Nephron progenitor cell (in vitro differentiated cells): ENCODE measurements at places on chromosomes 5 and 9.

DNA sequence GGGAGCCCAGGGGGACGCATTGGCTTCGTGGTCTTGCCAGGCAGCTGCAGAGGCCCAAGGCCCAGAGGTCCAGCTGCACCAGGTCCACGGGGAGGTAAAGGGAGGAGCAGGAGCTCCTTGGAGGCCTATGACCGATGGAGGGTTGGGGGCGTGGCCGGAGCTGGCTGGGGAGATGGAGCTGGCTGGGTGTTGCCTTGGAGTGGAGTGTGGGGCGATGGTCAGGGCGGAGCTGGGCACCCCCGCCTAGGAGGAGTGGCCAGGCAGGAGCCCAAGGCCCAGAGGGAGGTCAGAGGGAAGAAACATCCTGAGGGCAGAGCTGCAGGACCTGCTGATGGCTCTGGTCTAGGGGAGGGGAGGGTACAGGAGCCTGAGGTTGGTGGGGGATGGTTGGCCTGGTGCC, 44.6 kb downstream of the KCNT1 start:
- no peak for DNase-seq

DNA sequence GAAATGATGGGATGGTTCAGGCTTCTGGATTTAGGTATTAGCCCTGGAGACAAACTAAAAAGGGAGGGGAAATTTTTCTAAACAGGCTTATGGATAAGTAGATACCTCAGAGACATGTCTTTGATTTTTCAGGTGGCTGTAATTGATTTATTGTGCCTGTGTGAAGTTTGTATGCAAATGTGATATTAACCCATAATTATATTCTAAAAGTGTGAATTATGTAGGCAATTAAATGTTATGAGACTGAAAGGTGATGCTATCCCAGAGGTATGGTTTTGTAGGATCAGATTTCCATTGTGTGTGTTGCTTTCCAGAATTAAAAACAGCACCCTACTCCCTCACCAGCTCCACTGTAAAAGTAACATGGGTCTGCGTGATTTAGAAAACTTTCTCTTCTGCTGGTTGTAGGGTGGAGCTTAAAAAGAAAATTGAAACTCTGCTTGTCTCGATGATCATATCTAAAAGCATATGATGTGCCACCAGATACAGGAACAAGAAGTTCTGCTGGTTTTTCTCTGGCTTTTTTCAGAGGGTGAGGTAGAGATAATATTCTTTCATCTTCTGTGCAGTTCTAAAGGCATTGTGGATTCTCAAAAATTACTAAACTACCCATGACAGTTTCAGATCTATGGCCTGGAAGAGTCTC, 71.8 kb upstream of the TAF11L2 start:
- DNase-seq = no peak

DNA sequence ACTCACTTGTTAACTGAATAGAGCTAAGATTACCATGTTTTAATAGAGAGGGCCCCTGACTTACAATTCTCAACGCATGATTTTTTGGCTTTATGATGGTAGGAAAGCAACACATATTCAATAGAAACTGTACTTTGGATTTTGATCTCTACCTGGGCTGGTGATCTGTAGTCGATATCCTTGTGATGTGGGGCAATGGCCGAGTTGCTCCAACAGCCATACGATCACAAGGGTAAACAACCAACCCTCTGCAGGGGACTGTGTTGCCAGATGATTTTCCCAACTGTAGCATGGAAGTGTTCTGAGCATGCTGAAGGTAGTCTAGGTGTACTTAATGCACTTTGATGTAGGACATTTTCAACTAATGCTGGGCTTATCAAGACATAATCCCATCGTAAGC, 36.5 kb downstream of the NSUN2 start:
- no peak for DNase-seq

DNA sequence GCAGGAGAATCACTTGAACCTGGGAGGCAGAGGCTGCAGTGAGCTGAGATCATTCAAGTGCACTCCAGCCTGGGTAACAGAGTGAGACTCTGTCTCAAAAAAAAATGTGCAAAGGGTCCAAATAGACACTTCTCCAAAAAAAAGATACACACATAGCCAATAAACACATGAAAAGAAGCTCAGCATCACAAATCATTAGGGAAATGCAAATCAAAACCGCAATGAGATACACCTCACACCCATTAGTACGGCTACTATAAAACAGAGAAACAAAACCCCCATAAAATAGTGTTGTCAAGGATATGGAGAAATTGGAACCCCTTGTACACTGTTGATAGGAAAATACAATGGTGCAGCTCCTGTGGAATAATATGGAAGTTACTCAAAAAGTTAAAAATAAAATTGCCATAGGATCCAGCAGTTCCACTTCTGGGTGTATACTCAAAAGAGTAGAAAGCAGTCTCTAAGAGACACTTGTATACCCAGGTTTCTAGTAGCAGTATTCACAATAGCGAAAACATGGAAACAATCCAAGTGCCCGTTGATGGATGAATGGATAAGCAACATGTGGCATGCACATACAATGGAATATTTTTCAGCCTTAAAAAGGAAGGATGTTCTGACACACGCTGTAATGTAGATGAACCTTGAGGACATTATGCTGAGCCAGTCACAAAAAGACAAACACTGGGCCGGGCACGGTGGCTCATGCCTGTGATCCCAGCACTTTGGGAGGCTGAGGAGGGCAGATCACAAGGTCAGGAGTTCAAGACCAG, 57.2 kb upstream of the PPARGC1B start:
- DNase-seq = no peak

DNA sequence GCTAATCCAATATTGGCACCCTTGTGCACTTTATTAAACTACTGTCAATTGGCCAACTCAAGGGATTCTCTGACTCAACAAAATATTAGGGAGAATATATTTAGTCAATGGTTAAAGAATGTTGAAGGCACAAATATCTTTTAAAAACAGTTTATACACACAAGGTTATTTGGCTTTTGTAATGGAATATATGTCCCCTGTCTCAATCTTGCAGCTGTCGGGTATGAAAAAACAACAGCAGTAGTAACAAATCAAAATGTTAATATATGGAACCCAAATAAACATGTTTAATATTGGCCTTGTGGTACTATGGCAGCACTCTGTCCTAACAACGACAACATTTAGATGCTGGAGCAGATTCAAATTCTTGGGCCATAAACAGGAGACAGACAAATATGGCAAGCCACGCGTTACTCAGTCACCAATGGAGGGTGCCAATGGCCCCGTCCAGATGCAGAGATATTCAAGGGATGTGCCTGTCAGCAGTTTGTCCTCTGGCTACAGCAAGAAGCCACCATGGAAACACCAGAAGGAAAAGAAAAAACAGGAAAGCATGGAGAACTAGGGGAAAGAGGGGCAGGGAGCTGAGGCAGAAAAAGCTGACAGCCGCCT, 342.0 kb downstream of the NDUFS4 start:
- no peak for DNase-seq

GRCh38 chr5:177595026-177595585, 3.1 kb downstream of the TMED9 start:
- DNase-seq = no peak

DNA sequence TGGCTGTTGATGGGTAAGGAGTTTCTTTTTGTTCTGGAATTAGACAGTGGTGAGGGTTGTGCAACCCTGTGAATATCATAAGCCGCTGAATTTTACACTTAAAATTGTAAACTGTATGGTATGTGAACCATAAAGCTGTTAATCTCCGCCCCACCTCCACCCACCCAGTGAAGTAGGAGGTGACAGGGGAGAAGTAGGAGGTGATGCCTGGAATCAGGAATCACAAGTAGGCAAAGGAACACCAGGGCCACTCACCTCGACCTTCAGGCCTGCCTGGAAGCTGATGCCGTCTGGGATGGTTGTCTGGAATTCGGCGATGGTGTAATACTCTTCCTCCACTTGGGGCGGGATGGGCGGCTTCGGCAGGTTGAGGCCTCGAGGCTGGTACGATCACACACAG, 62.3 kb upstream of the UBTD2 start:
- DNase-seq = no peak

DNA sequence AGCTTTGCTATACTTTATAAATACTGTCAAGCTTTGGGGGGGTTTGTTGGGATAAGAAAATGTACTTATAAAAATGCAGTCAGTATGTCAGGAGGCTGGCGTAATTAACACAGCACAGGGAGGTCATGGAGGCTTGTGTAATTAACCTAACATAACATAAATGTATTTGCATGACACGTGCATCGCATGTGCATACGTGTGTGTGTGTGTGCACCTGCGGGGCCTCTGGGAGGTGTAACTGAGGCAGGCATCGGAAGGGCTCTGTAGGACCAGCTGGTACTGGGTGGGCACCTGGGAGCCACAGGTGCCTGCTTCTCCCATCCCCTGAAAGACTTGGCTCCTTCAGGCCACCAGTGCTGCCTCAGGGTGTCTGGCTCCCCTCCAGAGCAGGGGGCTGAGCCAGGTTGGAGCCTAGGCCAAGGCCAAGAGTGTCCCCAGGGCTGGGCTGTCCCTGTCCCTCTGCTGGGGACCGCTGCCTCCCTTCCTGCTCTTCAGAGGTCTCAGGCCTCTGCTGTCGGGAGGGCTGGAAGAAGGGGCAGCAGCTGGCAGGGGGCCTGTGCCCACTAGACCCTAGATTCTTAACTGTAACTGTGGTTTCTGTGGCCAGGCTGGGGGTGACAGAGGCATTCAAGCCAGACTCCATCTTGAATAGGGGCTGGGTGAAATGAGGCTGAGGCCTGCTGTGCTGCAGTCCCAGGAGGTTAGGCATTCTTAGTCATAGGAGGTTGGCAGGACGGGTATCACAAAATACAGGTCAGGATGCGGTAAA, 9.0 kb downstream of the FCN2 start:
- DNase-seq = no peak

DNA sequence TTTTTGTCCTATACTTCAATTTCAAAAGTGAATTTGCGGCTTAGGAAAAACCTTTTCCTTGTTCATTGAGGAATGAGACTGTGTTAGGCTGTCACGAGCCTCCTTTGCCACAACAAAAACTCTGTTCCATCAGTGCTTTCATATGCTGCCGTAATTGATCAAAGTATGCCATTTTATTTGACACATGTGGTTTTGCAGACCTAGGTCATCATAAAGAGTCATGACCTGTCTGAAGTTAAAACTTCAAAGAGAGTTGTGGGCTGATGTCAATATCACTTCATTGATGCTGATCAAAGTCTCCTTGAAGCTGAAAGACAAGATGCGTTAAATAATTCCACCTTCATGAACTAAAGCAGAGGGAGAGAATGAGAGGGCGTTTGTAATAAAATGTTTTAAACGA, 55.5 kb downstream of the SYK start:
- no peak for DNase-seq

- DNase-seq = no peak
Observed at GRCh38 chr5:10461041-10461440, 19.4 kb downstream of the ROPN1L start.

- no peak for DNase-seq
Observed at GRCh38 chr5:160621526-160621925, 199.9 kb downstream of the PTTG1 start.

DNA sequence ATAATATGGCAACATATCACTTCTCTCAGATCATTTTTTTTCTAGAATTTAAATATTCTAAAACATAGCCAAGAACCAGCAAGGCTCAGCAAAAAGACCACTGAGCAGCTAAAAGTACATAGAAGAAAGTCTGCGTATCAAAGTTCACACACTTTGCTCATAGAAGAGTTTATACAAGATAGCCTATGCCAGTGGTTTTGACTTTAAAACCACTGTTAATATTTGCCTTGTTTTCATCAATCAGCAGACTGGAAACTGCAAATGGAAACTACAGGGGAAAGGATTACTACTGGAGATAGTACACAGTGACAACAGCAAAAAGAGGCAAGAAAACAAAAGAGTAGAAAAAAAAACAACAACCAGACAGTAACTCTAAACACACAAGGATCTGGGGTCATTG, 483.3 kb downstream of the ZSWIM6 start:
- no peak for DNase-seq
